ENCODE measurements at places on chromosomes 11 and 22.
A peak's percentile ranks its signal among the peaks of the same experiment; 100 is the strongest.

GRCh38 chr11:65130631-65131416, 3.5 kb downstream of the SYVN1 start:
- DNase-seq = no peak

DNA sequence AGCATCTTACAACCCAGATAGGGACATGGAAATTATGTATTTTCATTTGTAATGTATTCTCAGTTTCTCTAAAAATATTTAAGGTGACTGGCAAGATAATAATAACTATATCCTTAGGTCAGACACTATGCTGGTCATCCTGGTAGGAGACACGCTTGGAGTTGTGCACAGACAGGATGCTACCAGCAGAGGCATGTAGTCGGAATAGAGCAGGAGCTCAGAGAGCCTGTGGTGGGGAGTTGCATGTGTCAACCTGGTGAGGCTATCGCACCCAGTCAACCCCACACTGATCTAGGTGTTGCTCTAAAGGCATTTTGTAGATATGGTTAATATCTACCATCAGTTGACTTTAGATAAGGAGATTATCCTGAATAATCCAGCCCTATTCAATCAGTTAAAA, 318.5 kb downstream of the MIAT start:
- no peak for DNase-seq

DNA sequence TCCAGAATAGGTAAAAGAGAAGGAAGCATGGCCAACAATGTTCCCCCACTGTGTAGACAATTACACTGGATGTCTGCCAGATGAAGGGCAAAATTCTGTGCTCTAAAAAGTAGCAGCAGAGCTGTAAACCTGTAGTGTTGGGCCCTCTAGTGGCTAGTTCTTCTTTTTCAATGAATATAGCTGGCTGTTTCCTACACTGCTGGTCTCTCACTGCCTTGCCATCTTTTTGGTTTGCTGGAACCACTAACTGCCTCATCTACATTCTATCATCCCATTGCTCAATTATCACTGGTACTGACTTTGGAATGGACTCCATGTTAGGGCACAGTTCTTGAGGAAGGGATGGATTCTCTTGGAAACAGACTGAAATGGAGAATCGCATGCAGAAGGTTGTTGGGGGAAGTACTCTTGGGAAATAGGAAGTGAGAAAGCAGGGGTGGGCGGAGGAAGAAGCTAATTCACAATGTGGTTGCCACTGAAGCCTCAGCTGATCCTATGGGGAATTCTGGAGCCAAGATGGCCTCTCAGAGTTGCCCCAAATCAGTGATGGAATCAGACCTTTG, 17.9 kb downstream of the KCNE3 start:
- DNase-seq = peak; percentile 23

DNA sequence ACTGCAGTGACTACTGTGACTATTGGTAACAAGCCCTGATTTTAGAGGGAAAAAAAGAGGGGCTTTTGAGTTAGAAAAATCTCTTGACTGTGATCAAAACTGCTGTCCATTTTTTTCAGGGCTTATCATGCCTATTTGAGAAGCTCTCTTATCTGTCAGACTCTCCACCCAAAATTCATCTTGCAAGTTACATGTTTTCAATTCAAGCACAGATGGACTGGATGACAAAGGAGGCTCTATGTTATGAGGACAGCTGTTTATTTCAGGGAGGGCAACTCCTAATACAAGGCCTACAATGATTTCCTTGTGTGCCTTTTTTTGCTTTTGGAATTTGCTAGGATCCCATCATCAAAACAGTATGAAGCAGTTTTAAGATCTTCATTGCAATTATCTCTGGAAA, 35.2 kb upstream of the USP47 start:
- no peak for DNase-seq

GRCh38 chr11:121688055-121688491, 235.3 kb upstream of the SORL1-AS1 start:
- no peak for DNase-seq

- DNase-seq = no peak
These were observed at the start of gene LRRC55 for GRCh38 chr11:57181678-57182305. TSS of gene LRRC55 (plus strand) at chr11:57181953. CDS start at chr11:57182023, 70 bp downstream.

- DNase-seq = no peak
These were observed 3.2 kb upstream of the POGLUT3 start for GRCh38 chr11:108501396-108501795.
